ENCODE measurements at places on chromosomes 5 and 9. TPM values are rescaled to one million over a fixed set of nuclear protein-coding genes. Genes with fewer than 3 reads are reported as not detected.
A peak's percentile ranks its signal among the peaks of the same experiment; 100 is the strongest.

IFNA2 gene
- not detected for total RNA-seq

GEMIN5 gene
- total RNA-seq, result 22.7 TPM

GFPT2 gene
- 1.6 TPM for total RNA-seq

UAP1L1 gene
- 24.6 TPM for total RNA-seq

FBXL7 gene
- total RNA-seq, result not detected

DNA sequence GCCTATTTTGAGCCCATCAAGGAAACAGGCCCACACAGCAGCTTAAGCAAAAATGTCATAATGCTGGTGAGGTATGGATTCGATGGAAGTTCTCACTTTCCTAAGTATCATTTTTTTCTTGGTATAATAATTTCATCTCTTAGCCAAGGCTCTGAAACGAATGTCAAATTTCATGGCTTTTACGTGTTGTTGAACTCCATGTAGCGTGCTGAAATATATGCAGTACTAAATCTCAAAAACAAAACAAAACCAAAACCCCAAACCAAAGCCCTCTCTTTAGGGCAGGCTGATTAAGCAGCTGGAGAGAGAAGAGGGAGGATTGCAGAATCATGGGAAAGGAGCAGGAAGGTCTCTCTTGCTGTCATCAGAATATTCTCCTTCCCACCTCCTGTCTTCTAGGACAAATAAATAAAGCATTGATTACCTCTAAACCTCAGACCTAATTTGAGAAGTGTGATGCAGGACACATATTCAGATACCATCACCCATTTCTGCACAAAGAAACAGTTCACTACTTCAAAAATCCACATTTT is 58.3 kb downstream of the TMEM174 start:
- no peak for DNase-seq
- no peak overlapping the region for H3K27ac ChIP-seq
- no peaks in the 10 kb centered on the region for H3K36me3 ChIP-seq
- H3K4me1 ChIP-seq, result no peaks in the 10 kb centered on the region
- no peak overlapping the region for H3K4me3 ChIP-seq

DNA sequence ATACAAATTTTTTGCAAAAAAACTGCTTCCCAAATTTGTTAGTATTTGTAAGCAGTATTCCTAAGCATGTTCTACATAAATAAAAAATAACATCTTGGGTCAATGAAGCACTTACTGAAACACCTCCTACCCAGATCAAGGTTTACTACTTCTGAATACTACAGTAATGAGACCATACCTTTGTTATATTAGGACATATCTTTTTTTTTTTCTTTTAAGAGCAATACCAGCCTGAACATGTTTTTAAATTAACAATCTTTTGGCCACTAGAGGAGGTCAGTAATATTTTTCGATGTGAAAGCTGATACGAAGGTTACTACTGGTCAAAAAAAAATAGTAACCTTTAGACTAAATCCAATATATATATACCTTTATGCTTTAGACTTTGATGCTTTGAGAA is 72.7 kb downstream of the CERT1 start:
- H3K4me3 ChIP-seq, result no peak overlapping the region

- H3K36me3 ChIP-seq, result no peaks in the 10 kb centered on the region
- peaks cover 9% of the 10 kb centered on the region for H3K27me3 ChIP-seq
- H3K27ac ChIP-seq, result no peak overlapping the region
- H3K4me1 ChIP-seq, result peaks cover 6% of the 10 kb centered on the region
Observed at GRCh38 chr5:40675396-40676133, 4.2 kb upstream of the PTGER4 start.

DNA sequence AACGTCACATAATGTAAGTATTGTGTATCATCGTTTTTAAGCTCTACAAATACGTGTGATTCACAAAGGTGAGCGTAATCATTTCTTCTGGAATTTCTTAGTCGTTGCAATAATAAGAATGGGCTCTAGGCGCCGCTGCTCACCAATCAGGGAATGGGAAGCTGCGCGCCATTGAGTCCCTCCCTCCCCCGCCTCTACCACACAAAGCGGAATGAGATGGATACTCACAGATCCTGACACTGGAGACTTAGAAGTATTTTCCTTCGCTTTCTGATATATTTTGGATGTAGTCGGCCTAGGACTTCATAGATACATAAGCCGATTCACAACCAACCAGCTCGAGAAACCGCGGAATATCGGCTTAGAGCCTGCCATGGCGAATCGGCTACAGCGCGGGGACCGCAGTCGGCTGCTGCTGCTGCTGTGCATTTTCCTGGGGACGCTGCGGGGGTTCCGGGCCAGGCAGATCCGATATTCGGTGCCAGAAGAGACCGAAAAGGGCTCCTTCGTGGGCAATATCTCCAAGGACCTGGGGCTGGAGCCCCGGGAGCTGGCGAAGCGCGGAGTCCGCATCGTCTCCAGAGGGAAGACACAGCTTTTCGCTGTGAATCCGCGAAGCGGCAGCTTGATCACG is at the start of gene PCDHGA11:
Gene PCDHGA11 (plus strand): TSS at position 197 of the 634 bp plus-strand sequence. CDS start 177 bp downstream, at position 374.
- H3K36me3 ChIP-seq, result no peaks in the 10 kb centered on the region
- H3K27me3 ChIP-seq, result no peaks in the 10 kb centered on the region
- no peak within 1 kb of the TSS for H3K4me3 ChIP-seq
- no peak within 1 kb of the TSS for H3K27ac ChIP-seq
- H3K4me1 ChIP-seq, result no peaks in the 10 kb centered on the region
- DNase-seq, result no peak

DNA sequence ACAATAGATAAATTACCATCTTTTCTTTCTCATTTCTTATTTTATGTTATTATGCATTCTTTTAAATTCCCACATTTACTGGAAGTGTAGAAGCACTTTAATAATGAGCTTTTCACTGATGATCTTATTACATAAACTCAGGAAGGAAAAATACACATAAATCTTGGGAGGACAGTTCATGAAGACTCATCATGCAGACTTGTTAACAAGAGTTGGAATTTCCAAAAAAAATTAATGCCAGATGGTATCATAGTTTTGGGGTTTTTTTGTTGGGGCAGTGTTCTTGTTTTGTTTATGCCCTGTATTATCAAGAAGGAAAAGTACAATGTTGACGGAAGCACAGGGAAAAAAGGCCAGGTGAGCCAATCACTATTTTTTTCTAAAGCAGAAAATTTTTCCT is 35.1 kb downstream of the CEMIP2 start:
- H3K4me3 ChIP-seq, result no peak overlapping the region
- no peaks in the 10 kb centered on the region for H3K36me3 ChIP-seq
- DNase-seq, result no peak
- H3K4me1 ChIP-seq, result no peaks in the 10 kb centered on the region

DNA sequence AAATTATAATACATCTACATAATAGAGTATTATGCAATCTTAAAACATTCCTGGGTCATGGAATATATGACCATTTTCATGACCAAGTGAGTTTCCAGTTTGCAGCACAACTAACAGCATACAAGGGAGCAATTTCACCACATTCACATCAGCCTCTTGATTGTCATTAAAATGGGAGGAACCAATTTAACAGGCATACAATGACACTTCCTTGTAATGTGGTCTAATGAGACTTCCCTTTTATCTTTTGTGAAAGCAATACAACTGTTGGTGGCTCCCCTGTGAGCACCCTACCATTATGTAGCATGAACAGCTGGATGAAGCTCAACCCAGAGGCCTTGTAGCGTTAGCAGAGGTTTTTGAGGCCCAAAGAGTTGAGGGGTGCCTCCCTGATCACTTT is 13.6 kb upstream of the TMOD1 start:
- H3K36me3 ChIP-seq, result peaks cover 3% of the 10 kb centered on the region
- H3K4me1 ChIP-seq, result no peaks in the 10 kb centered on the region
- no peak for DNase-seq
- H3K4me3 ChIP-seq, result no peak overlapping the region
- H3K27ac ChIP-seq, result no peak overlapping the region

- H3K27me3 ChIP-seq, result no peaks in the 10 kb centered on the region
- DNase-seq, result no peak
- peaks cover 6% of the 10 kb centered on the region for H3K4me1 ChIP-seq
- H3K4me3 ChIP-seq, result no peak overlapping the region
- H3K27ac ChIP-seq, result no peak overlapping the region
Observed at GRCh38 chr5:102411-103043, 10.6 kb downstream of the PLEKHG4B start.

DNA sequence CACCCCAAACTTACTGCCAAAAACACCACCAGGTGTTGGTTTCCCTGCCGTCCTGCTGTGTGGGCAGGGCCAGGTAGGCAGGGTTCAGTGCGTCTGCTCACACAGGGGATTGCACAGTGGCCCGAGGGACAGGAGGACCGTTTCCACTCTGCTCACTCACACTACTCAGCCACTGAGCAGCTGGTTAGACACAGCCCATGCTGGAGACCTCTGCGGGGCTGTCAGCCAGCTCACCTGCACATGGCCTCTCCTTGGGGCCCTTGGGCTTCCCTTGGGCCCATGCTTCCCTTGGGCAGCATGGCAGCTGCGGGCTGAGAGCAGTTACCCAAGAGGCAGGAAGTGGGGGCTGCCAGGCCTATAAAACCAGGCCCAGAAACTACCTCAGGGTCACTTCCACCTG is 79.0 kb downstream of the SYK start:
- H3K4me1 ChIP-seq, result no peaks in the 10 kb centered on the region
- no peak for DNase-seq
- H3K36me3 ChIP-seq, result no peaks in the 10 kb centered on the region
- H3K27ac ChIP-seq, result no peak overlapping the region

DNA sequence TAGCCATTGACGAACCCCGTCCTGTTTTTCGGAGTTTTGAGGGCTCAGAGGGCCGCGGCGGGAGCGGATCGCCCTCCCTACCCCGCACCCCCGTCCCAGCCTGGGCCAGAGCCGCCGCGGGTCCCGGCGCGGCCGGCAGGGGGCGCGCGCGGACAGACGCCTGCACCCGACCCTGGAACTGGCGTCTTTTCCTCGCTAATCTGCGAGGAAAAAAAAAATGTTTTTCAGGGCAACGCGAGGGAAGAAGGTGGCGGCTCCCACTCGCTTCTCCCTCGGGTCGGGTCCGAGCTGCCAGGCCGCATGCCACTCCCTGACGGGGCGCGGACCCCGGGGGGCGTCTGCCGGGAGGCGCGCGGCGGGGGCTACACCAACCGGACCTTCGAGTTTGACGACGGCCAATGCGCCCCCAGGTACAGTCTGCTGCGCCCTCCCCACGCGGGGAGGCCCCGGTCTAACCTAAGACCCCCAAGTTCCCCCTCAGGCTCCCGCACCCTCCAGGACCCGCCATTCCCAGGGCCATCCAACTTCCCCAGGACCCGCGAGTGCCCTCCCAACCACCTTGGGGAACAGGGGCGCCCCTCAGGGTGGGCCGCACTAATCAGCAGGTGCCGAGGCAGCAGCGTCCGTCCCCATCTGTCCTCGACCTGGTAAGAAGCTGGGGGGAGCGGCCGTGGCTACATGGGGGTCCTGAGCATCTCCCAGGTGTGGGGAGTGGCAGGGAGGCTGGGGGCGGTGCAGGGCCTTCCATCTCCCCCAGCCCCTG is at the start of gene KCNT1:
Gene KCNT1 (plus strand): TSS at position 227 of the 763 bp plus-strand sequence. CDS start 74 bp downstream, at position 301.
- H3K4me1 ChIP-seq, result peaks cover 17% of the 10 kb centered on the region
- no peaks in the 10 kb centered on the region for H3K27me3 ChIP-seq
- no peak for DNase-seq
- H3K36me3 ChIP-seq, result peaks cover 3% of the 10 kb centered on the region
- no peak within 1 kb of the TSS for H3K27ac ChIP-seq
- peak within 1 kb of the TSS; percentile 48 for H3K4me3 ChIP-seq

GRCh38 chr5:23893561-23893960 is 386.2 kb downstream of the PRDM9 start:
- no peaks in the 10 kb centered on the region for H3K4me1 ChIP-seq
- H3K27me3 ChIP-seq, result no peaks in the 10 kb centered on the region
- no peak overlapping the region for H3K4me3 ChIP-seq
- DNase-seq, result no peak
- no peak overlapping the region for H3K27ac ChIP-seq

All from Caco-2 (cell line).